ENCODE measurements at places on chromosomes 2 and 18.

GRCh38 chr2:24721470-24721869, 71.7 kb downstream of the PTRHD1 start:
- DNase-seq = peak; percentile 30

- DNase-seq = no peak
Measured at GRCh38 chr2:137231628-137232027, 466.3 kb downstream of the THSD7B start.

- peak; percentile 33 for DNase-seq
Measured at GRCh38 chr2:218186355-218186766, 19.6 kb upstream of the CXCR1 start.

GRCh38 chr2:96547731-96548171, 11.2 kb downstream of the ARID5A start:
- DNase-seq = no peak

- DNase-seq = peak; percentile 4
Measured at GRCh38 chr2:158753641-158754611, 41.2 kb upstream of the DAPL1 start.

GRCh38 chr2:219509780-219510511, 4.3 kb upstream of the ASIC4 start:
- no peak for DNase-seq

GRCh38 chr2:161406316-161406715, 9.8 kb upstream of the TBR1 start:
- DNase-seq = no peak
